Left renal pelvis (tissue), 4 donors: ENCODE measurements at places on chromosomes 1 and 21. TPM values are rescaled to one million over a fixed set of nuclear protein-coding genes. Genes with fewer than 3 reads are reported as not detected.

- DNase-seq: no peak
These were observed 16.1 kb upstream of the ACTL8 start for GRCh38 chr1:17739050-17739449.

GRCh38 chr1:199113265-199113869, 474.5 kb downstream of the PTPRC start:
- no peak for DNase-seq

SPAG17 gene
- polyA plus RNA-seq: 11.0 TPM

- no peak for DNase-seq
These were observed 69.2 kb downstream of the LTN1 start for GRCh38 chr21:28923439-28923975.

- peak; percentile 21 for DNase-seq
These were observed 6.6 kb upstream of the ZNF669 start for GRCh38 chr1:247110627-247111258.

- no peak for DNase-seq
These were observed 905.8 kb upstream of the ADGRL2 start for GRCh38 chr1:80894921-80895320.

GRCh38 chr1:226029568-226030225, 30.6 kb upstream of the SDE2 start:
- no peak for DNase-seq

TNFRSF4 gene
- 2.7 TPM for polyA plus RNA-seq

MNDA gene
- polyA plus RNA-seq: 5.1 TPM

- DNase-seq: no peak
These were observed 3.7 kb downstream of the SCMH1 start for GRCh38 chr1:41238311-41238988.

- no peak for DNase-seq
These were observed 24.0 kb upstream of the PAX7 start for GRCh38 chr1:18606443-18607288.

DNA sequence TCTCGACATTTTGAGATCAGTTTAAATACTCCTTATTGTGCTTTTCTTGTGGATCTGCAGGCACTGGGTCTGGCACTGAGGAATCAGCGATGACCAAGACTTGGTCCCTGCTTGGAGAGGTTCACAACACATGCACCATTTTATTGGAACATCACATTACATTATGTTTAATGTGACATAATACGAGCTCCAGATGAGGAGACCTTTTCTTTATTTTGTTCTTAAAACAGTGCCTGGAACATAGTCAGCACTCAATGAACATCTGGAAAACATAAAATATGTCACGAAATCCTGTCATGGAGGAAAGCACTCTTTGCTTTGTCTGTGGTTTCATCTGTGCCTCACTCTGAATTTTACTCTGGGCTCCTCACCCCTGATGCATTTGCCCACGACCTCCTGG, 110.7 kb downstream of the ST6GALNAC3 start:
- DNase-seq: no peak

GRCh38 chr21:46454634-46455390, 3.9 kb upstream of the DIP2A start:
- no peak for DNase-seq

AMPD1 gene
- polyA plus RNA-seq: not detected

HMGCS2 gene
- 77.0 TPM for polyA plus RNA-seq

GRCh38 chr1:212622906-212623305, 14.3 kb downstream of the ATF3 start:
- DNase-seq: no peak

- no peak for DNase-seq
These were observed 112.3 kb upstream of the TRABD2B start for GRCh38 chr1:48109390-48110013.

DNA sequence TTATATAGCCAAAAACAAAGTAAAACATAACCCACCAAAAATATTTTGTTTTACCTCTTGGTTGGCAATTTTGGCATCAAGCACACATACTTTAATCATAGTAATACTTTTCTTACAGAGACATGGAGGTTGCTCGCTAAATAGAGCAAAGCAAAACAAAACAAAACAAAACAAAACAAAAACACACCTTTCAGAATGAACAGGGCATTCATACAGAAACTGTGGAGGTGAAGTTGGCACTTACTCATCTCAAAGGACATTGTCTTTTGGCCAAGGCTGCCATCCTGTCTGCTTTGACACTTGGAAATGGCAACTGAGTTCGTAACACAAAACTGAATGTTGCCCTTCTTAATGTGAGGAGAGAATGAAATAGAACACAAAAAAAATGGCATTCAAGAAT, 773.1 kb downstream of the USP25 start:
- no peak for DNase-seq

DNA sequence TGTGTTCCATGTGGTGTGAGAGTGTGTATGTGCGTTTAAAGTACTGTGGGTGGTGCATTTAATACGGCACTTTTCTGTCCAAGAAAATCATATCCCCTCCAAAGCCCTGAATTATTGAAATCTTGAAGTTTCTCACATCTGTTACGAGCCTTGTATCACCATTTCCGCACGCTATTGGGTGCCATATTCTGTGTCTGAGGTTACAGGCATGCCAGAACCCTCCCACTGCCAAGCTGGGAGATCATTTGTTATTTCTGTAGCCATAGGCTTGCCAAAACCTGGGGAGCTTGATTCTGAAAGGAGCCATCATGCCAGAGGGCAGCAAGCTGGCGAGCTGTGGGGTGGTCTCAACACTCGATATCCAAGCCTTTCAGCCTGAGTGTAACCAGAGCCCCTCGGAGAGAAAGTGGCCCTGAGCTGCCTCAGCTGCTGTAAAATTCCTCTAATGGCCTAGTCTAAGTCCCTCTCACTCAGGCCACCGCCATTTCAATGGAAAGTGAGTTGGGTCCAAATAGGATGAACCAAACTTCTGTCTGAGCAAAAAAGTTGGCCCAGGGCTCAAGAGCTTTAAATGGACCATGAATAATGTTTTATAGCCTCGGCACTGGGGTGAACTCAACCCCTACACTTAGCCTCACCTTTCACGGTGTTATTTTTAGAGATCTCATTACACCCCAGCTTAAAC, 298.4 kb upstream of the DUSP10 start:
- DNase-seq: no peak

NUP210L gene
- 0.09 TPM for polyA plus RNA-seq

OSCP1 gene
- polyA plus RNA-seq: 10.2 TPM

DNA sequence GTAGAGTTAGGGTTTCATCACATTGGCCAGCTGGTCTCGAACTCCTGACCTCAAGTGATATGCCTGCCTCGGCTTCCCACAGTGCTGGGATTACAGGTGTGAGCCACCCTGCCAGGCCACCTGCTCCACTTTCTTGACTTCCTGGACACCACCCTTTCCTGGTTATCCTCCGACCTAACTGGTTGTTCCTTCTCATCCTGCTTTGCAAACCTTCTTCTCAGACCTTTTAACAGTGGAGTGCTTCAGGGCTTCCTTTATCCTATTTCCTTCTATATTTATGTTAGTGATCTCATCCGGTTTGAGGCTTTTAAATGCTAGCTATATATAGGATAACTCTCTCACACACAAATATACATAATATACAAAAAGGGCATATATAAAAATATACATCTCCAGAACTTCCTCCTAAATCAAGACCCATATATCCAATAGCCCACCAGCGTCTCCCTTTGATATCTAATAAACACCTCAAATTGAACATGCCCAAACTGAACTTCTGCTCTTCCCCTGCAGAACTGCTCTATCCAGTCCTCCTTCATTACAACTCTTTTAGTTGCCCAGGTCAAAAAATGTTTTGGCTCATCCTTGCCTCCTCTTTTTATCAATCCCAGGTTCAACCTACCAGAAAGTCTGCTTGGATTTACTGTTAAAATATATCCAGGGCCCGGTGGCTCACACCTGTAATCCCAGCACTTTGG, 19.5 kb upstream of the UQCRHL start:
- DNase-seq: no peak

- no peak for DNase-seq
These were observed 8.5 kb downstream of the IRF2BP2 start for GRCh38 chr1:234601301-234602017.

KCNA3 gene
- 0.14 TPM for polyA plus RNA-seq

ST7L gene
- 30.0 TPM for polyA plus RNA-seq

CA14 gene
- polyA plus RNA-seq: 3.3 TPM

DNA sequence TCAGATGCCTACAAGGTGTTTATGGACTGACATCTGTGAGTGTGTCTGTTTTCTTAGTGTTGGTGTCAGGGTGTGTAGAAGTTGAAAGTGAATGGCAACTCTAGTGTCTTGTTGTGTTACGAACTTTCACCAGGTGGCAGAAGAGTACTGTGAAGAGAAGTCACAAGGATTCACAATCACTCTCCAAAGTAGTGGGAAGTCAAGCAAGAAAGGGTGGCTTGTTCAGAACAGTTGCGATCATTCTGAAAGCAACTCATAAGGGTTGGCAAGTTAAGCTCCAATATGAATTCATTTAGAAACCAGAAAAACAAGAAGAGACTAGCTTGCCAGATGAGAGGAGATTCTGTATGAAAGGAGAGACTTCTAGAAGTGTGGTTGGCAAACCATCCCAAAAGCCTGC, 86.1 kb downstream of the FASLG start:
- DNase-seq: peak; percentile 35

GRCh38 chr1:17270891-17271765, 22.2 kb downstream of the PADI3 start:
- DNase-seq: no peak

- DNase-seq: peak; percentile 41
These were observed 11.5 kb downstream of the LRRN2 start for GRCh38 chr1:204673909-204674649.

DNA sequence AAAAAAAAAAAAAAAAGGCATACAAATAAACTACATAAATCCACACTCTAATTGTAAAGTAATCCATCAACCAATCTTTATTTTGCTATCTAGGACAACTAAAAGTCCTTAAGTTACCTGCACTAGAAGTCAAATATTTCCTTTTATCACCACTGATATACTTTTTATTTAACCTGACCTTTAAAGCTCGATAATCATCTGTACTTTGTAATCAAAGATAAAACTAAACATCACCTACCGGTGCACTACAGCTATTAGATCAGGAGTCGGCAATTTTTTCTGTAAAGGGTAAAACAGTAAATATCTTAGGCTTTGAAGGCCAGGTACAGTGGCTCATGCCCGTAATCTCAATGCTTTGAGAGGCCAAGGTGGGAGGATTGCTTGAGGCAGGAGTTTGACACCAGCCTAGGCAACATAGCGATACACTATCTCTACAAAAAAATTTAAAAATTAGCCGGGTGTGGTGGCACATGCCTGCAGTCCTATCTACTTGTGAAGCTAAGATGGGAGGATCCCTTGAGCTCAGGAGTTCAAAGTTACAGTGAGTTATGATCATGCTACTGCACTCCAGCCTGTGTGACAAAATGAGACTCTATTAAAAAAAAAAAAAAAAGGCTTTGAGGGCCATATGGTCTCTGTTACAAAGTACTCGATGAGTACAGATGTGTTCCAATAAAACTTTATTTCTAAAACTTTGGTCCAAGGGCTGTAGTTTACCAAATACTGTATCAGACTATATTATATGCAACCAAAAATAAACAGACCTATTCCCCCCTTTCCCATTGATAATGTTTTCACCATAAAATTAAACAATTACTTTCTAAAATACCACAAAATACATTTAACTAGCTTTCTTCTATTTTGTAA, 47.1 kb downstream of the TESK2 start:
- DNase-seq: no peak

GRCh38 chr1:198318085-198318484, 161.3 kb downstream of the NEK7 start:
- DNase-seq: no peak

DNA sequence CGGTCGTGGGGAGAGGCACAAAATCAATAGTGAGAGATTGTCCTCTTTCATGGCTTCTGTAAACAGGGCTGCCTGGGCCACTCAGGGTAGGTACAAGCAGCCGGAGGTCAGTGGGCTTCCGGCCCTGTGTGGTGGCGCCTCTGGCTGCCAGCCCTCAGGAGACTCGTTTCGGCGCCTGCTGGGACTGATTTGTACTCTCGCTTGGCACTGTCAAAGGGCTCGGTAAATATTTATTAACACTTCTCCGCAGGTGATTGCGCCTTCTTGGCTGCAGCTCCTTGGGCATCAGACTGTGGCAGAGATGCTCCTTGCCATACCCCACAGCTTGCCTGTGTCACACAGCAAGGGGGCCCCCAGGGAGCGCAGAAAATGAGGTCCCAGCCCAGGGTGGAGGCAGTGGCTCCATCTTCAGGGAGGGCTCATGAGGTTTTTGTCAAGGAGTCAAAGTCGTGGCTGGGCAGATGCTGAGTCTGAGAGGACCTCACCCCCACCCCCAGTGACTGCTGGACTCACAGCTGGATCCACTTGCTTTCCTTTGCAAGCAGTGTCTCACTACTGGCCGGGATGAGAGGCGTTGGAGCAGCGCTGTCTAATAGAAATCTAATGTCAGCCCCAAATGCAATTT, 262.5 kb downstream of the GRIK3 start:
- DNase-seq: no peak

AHCYL1 gene
- polyA plus RNA-seq: 114 TPM

OR6K3 gene
- not detected for polyA plus RNA-seq

DNA sequence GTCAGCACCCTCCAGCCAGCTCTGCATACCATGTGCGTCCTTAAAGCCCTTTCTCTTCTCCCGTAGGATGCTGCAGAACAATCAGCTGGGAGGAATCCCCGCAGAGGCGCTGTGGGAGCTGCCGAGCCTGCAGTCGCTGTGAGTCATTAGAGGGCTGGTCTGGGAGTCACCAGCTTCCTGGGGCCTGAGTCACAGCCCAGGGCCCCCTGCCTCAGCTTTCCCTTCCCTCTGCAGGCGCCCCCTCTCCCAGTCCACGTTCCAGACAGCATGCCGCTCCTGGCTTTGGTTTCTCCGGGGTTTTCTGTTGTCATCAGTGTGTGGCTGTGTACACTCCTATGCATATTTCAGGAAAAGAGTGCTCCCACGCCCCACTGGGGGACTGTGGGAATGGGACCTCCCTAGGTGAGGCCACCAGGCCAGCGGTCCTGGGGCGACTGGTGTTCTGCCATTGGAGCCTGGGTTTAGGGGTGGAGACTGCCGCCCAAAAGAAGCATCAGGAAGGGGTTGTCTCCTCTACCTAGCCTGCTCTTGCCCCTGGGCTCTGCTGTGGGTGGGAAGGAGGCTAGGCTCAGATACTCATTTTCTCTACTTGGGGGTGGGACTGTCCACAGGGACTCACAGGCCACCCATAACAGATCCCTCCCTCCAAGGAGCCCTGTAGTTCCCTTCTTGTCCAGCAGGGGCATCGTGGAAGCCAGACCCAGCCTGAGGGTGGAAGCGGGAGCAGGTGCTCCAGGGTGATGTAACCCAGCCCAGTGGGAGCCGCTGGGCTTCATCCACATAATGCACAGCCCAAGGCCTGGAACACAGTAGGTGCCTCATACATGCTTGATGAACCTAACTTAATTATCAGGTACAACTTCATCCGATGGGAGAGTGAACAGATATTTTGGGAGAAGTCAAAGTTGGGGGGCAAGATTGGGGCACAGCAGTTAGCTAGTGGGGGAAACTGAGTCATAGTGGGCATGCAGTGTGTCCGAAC, 42.5 kb downstream of the LGR6 start:
- DNase-seq: no peak
